Panc1 (cell line): ENCODE measurements at places on chromosomes 16 and 17. TPM values are rescaled to one million over a fixed set of nuclear protein-coding genes. Genes with fewer than 3 reads are reported as not detected.

DNA sequence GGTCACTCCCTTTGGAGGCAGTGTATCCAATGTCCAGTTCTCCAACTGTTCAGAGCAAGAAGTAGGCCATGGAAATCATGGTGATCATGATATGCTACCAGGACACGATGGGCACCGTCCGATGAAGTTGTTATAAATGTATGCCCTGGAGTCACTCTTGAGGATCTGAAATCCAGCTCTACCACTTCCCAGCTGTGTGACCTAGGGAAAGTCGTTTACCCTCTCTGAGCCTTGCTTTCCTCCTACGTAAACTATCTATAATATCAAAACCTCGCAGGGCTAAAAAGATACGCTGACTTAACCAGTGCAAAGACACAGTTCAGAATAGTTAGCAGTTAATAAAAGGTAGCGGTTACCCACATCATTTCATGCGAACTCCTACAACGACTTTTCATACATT is 194.2 kb downstream of the XYLT1 start:
- H3K27ac ChIP-seq: no peak overlapping the region
- no peaks in the 10 kb centered on the region for H3K36me3 ChIP-seq
- H3K4me1 ChIP-seq: no peaks in the 10 kb centered on the region

DNA sequence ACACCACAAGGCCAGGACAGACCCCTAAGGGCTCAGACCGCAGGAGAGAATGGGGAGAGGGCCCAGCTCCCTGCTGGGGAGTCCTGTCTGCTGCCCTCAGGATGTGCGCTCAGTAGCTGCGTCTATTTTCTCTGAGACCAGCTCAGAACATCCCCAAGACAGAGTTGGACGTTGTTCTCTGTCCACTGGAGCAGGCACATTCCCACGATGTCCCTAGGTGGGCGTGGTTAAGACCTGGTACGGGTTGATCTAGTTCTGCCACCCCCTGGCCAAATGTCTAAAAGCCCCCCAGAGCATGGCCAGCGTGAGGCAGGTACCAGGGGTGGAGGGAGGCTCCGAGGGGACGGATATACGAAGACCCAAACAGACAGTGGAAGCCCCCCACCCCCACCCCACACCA is 842 bp upstream of the CALB2 start:
- no peak overlapping the region for H3K27ac ChIP-seq
- no peaks in the 10 kb centered on the region for H3K36me3 ChIP-seq
- no peak overlapping the region for H3K4me3 ChIP-seq
- no peak for DNase-seq
- H3K27me3 ChIP-seq: no peaks in the 10 kb centered on the region
- no peaks in the 10 kb centered on the region; the same call in 1 of the 2 replicates for H3K4me1 ChIP-seq

GRCh38 chr17:7612294-7612640 is 2.4 kb downstream of the FXR2 start:
- no peaks in the 10 kb centered on the region for H3K27me3 ChIP-seq
- H3K36me3 ChIP-seq: peaks cover 3% of the 10 kb centered on the region; the same call in 1 of the 2 replicates
- peaks cover 14% of the 10 kb centered on the region for H3K4me1 ChIP-seq
- no peak for DNase-seq
- H3K4me3 ChIP-seq: no peak overlapping the region
- no peak overlapping the region for H3K27ac ChIP-seq

DNA sequence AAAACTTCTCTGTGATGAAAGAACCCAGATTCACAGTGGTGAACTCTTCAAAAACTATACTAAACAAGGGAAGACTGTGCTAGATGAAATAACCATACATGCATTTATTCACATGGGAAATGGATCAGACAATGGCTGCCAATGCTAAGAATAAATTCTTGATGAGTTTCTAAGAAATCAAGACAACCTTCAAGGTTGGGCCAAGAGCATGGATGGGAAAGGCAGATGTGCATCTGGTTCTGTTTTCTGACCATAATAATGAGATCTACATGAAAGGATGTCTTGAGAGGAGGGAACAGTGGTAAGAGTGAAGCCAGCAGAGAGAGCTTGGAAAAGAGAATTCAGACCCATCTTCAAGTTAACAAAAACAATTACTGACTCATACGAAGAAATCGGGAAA is 31.4 kb downstream of the ANKRD11 start:
- H3K27ac ChIP-seq: no peak overlapping the region
- no peak overlapping the region for H3K4me3 ChIP-seq
- no peaks in the 10 kb centered on the region for H3K27me3 ChIP-seq
- no peaks in the 10 kb centered on the region for H3K36me3 ChIP-seq
- no peak for DNase-seq
- H3K4me1 ChIP-seq: peaks cover 14% of the 10 kb centered on the region

DNA sequence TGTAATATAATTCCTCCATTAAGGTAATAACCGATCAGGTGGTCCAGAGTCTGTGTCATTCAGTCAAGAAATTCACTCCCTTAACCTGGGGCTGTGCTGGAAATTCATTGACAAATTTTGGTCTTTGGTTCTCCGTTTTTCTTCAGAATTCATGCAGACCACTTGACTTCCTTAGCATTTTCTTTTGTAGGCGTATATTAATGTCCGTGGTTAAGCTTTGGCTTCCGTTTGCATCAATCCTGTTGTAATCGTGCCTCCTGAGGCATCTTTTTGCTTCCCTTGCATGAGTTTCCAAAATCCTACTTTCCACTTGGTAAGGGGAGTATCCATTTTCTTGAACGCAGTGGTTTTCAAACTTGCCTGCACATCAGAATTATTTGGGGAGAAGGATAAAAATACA is 9.0 kb downstream of the LRRC37B start:
- no peak overlapping the region for H3K27ac ChIP-seq
- H3K4me1 ChIP-seq: peaks cover 10% of the 10 kb centered on the region; the same call in 1 of the 2 replicates
- no peaks in the 10 kb centered on the region for H3K36me3 ChIP-seq
- H3K27me3 ChIP-seq: no peaks in the 10 kb centered on the region
- DNase-seq: no peak

GRCh38 chr17:80655608-80656007 is 111.0 kb downstream of the RPTOR start:
- no peaks in the 10 kb centered on the region for H3K27me3 ChIP-seq
- no peak overlapping the region for H3K27ac ChIP-seq
- H3K36me3 ChIP-seq: no peaks in the 10 kb centered on the region
- H3K4me3 ChIP-seq: no peak overlapping the region
- H3K4me1 ChIP-seq: no peaks in the 10 kb centered on the region

GRCh38 chr16:9763505-9763904 is 418.7 kb downstream of the GRIN2A start:
- no peaks in the 10 kb centered on the region for H3K27me3 ChIP-seq
- H3K36me3 ChIP-seq: no peaks in the 10 kb centered on the region
- no peak overlapping the region for H3K27ac ChIP-seq
- no peak overlapping the region for H3K4me3 ChIP-seq
- no peaks in the 10 kb centered on the region for H3K4me1 ChIP-seq

- no peak overlapping the region for H3K4me3 ChIP-seq
- no peaks in the 10 kb centered on the region; the same call in 1 of the 2 replicates for H3K27me3 ChIP-seq
- H3K4me1 ChIP-seq: no peaks in the 10 kb centered on the region
- no peak for DNase-seq
- no peak overlapping the region for H3K27ac ChIP-seq
These were observed 243.4 kb upstream of the IRX5 start for GRCh38 chr16:54687043-54687899.

GRCh38 chr17:38320482-38320881 is 23.3 kb downstream of the GPR179 start:
- 0 out of 2 replicates have a peak, but pooled peaks cover 2% of the 10 kb centered on the region for H3K36me3 ChIP-seq
- no peaks in the 10 kb centered on the region for H3K4me1 ChIP-seq
- H3K4me3 ChIP-seq: no peak overlapping the region
- no peak for DNase-seq
- H3K27ac ChIP-seq: no peak overlapping the region

GRCh38 chr16:15523092-15523541 is 88.7 kb downstream of the BMERB1 start:
- no peak overlapping the region for H3K27ac ChIP-seq
- DNase-seq: no peak
- H3K27me3 ChIP-seq: no peaks in the 10 kb centered on the region
- H3K4me1 ChIP-seq: no peaks in the 10 kb centered on the region
- H3K4me3 ChIP-seq: no peak overlapping the region

DNA sequence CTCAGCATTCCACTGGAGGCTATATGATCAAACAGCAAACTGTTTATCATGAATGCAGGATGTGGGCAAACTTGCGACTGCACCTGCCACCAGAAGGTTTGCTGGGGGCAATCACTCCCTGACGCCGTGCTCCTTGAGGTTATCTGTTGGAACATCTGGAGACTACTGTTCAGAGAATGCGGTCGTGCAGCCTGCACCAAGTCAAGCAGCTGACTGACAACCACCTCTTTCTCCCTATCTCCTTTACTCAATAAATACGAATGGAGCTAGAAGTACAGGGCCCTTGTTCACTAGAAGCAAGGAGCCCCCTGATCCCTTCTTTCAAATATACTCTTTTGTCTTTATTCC is 2101.2 kb downstream of the TP53TG3F start:
- H3K36me3 ChIP-seq: no peaks in the 10 kb centered on the region
- no peaks in the 10 kb centered on the region for H3K27me3 ChIP-seq
- H3K27ac ChIP-seq: no peak overlapping the region
- no peak for DNase-seq

GRCh38 chr16:89168381-89169189 is 3.0 kb upstream of the CDH15 start:
- H3K36me3 ChIP-seq: no peaks in the 10 kb centered on the region
- H3K27me3 ChIP-seq: no peaks in the 10 kb centered on the region
- H3K4me3 ChIP-seq: no peak overlapping the region
- no peak overlapping the region for H3K27ac ChIP-seq

DNA sequence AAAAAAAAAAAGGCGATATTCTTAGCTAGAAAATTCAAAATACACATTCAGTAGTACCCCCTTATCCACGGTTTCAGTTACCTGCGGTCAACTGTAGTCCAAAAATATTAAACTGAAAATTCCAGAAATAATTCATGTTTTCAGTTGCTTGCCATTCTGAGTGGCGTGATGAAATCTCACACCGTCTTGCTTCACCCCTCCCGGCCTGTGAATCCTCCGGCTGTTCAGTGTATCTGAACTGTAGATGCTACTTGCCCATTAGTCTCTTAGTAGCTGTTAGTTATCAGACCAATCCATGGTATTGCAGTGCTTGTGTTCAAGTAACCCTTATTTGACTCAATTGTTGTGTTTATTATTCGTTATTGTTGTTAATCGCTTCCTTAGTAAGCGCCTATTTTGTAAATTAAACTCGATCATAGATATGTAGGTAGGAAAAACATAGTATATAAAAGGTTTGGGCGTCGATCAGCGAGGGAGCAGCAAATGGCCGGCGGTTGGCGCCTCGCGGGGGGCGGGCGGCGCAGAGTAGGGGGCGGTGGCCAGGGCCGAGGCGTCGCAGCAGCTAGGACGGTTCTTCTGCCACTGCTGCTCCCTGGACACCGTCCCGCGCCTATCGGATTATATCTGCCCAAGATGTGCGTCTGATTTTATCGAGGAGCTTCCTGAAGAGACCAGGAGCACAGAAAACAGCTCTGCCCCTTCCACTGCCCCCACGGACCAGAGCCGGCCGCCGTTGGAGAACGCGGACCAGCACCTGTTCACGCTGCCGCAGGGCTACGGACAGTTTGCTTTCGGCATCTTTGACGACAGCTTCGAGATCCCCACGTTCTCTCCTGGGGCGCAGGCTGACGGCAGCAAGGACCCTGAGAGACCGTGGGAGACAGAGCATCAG is 39.8 kb upstream of the AKAP1 start:
- H3K4me3 ChIP-seq: no peak overlapping the region
- no peaks in the 10 kb centered on the region for H3K36me3 ChIP-seq
- no peak overlapping the region for H3K27ac ChIP-seq
- H3K27me3 ChIP-seq: no peaks in the 10 kb centered on the region; the same call in 1 of the 2 replicates
- no peak for DNase-seq

- H3K4me1 ChIP-seq: no peaks in the 10 kb centered on the region
- no peaks in the 10 kb centered on the region for H3K27me3 ChIP-seq
- no peak for DNase-seq
- H3K36me3 ChIP-seq: no peaks in the 10 kb centered on the region
- no peak overlapping the region for H3K4me3 ChIP-seq
These were observed 10.4 kb upstream of the LASP1NB start for GRCh38 chr17:38914741-38915638.

GRCh38 chr17:56167491-56167890 is 14.2 kb downstream of the ANKFN1 start:
- no peaks in the 10 kb centered on the region for H3K36me3 ChIP-seq
- no peaks in the 10 kb centered on the region for H3K4me1 ChIP-seq
- no peaks in the 10 kb centered on the region for H3K27me3 ChIP-seq
- DNase-seq: no peak

GRCh38 chr17:1868090-1868489 is 38.3 kb downstream of the RPA1 start:
- H3K27ac ChIP-seq: no peak overlapping the region
- no peaks in the 10 kb centered on the region for H3K27me3 ChIP-seq
- no peaks in the 10 kb centered on the region; the same call in 1 of the 2 replicates for H3K36me3 ChIP-seq
- H3K4me3 ChIP-seq: no peak overlapping the region
- no peaks in the 10 kb centered on the region for H3K4me1 ChIP-seq

DNA sequence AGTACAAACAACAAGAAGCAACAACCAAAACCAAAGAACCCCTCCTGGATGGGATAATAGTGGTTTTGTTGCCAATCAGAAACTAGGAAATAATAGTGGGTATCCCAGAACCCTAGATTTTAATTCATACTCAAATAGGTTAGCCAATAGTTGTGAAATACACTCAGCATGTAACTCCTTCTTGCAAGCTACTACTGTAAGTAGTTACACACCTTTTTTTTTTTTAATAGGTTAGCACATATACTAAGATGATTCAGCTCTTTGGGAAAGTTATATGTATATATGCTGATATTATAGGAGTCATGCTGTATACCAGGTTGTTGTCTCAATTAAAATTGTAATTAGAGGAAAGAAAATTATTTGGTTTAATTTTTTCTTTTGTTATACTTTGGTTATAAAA is 92.5 kb upstream of the HAS3 start:
- DNase-seq: no peak
- no peaks in the 10 kb centered on the region for H3K27me3 ChIP-seq
- H3K36me3 ChIP-seq: no peaks in the 10 kb centered on the region
- H3K4me3 ChIP-seq: no peak overlapping the region

Gene HBA1
- 4.4 TPM for total RNA-seq

Gene DCAF7
- total RNA-seq: 60.4 TPM

Gene CLEC18B
- not detected for total RNA-seq

Gene KIAA0513
- total RNA-seq: 8.7 TPM

Gene MMP2
- 311 TPM for total RNA-seq

Gene PROCA1
- total RNA-seq: 4.9 TPM

Gene CLDN6
- 1.2 TPM for total RNA-seq

Gene HAGH
- 58.9 TPM for total RNA-seq
